GDM1 (cell line): ENCODE measurements at places on chromosomes 3 and 15.

DNA sequence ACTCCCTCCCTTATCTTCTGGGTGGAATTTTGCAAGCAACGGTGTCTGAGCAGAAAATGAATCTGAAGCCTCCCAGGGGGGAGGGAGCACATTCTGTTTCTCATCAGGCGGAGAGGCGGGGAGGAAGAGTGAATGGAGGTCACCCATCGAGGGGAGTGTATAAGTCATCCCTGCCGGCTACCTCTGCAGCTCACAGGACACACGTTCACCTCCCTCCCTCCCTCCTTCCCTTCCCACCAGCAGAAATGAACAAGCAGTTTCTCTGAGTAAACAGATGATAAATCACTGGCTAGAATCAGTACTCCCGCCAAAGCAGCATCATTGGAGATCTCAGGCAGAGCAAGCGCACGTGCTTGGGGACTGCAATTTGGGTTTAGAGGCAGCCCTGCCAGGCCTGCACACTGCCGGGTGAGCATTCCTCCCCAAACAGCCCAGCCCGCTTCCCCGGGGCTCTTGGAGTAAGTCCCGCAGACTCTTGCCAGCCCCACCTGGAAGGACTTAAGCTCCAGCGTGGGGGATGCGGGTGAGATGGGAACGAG, 38.3 kb downstream of the CPN2 start:
- peak; percentile 40 for DNase-seq

DNA sequence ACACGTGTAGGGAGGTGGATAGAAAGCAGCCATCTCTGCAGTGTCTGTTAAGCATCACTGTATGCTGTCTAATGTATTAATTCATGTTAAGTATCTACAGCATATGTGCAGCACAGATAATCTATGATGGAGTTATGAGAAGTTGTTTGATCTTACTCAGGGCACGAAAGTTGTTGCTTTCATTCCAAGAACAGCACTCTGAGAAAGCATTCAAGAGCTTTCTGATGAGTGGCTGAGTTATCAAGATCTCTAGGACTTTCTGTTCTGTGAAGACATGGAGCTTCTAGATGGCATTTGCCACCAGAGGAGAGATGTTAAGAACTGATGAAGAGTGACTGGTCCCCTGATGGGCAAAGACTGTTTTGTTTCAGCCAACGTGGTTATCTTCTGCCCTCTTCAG, 22.6 kb upstream of the TPRG1 start:
- DNase-seq: no peak

DNA sequence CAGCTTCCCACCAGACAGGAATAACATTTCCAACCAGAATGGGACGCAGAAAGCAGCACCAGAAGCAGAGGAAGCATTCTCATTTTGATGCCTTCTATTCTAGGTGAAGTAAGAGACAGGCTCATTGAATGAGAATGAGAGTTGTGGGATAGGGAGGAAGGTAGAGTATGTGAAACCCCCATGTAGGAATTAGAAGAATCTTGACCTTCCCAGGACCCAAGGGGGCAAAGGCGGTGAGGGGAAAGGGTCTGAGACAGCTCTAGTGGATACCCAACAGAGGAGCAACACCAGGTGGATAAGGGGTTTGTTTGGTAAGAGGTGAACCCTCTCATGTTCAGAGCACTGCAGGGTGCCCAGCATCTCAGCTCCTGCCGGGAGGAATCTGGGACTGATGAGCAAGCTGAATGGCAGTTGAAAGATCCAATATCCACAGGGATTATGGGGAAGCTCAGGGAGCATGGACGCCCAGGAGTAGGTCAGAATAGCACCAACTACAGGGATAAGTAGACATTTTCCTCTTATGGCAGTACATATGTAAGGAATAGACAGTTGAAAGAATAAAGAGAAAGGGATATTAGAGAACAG, 77.0 kb downstream of the PLCL2 start:
- DNase-seq: no peak

GRCh38 chr3:129006864-129007263, 5.8 kb downstream of the EFCC1 start:
- no peak for DNase-seq

DNA sequence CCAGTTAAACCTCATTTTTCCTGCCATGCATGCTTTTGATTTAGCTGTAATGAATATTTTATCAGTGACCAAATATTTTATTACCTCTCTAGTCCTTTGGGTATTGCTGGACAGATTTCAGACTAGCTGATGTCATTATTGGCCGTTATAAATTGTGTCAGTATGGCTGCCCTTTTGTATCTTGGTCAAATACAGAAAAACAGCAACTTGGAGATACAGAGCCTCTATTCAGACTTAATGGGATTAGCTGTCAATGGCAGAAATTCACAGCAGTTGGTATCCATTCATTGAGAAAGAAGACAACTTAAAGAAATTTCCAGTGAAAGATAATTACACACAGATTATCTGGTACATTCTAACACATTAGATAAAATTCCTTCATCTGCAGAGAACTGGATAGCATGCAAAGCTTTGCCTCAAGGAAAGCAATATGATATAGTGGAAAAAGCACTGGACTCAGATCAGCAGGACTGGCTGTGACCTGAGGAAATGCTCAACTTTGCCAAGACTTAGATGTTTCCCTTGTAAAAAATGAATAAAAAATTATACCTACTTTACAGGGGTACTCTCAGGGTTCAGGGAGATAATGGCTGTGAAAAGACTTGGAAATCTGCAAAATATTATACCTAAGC, 20.8 kb downstream of the COL6A6 start:
- no peak for DNase-seq

GRCh38 chr3:123540285-123540684, 44.6 kb downstream of the HACD2 start:
- no peak for DNase-seq

DNA sequence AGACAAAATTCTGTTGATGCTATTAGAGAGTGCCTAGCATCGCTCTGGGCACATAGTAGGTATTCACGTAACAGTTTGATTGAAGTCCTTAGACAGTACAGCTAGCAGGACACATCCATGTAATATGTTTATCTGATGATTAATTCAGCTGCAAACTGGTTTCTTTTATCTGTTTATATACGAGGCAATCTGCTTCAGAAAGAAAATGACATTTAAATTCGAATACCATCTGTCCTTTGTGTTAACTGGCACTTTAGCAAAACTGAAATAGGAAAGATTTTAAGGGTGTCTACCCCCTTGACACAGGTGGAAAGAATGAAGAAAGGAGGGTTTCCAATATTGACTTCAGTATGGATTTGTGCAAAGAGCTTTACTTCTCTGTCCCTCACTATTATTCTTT, 192.5 kb downstream of the MFSD1 start:
- no peak for DNase-seq

GRCh38 chr3:30666572-30667279, 60.3 kb downstream of the TGFBR2 start:
- no peak for DNase-seq

GRCh38 chr3:171189394-171190080, 163.0 kb upstream of the SLC2A2 start:
- DNase-seq: no peak

- no peak for DNase-seq
These were observed 12.5 kb downstream of the ARPP21 start for GRCh38 chr3:35651851-35652250.

- no peak for DNase-seq
These were observed 75.2 kb downstream of the CHSY1 start for GRCh38 chr15:101176625-101177024.

- no peak for DNase-seq
These were observed 1.1 kb upstream of the GK5 start for GRCh38 chr3:142226474-142226873.

GRCh38 chr15:95937128-95937528, 393.4 kb upstream of the NR2F2 start:
- no peak for DNase-seq

- DNase-seq: no peak
These were observed 3.2 kb upstream of the SCG3 start for GRCh38 chr15:51678096-51678495.

- no peak for DNase-seq
These were observed 60.6 kb downstream of the FGD5 start for GRCh38 chr3:14879211-14879874.

DNA sequence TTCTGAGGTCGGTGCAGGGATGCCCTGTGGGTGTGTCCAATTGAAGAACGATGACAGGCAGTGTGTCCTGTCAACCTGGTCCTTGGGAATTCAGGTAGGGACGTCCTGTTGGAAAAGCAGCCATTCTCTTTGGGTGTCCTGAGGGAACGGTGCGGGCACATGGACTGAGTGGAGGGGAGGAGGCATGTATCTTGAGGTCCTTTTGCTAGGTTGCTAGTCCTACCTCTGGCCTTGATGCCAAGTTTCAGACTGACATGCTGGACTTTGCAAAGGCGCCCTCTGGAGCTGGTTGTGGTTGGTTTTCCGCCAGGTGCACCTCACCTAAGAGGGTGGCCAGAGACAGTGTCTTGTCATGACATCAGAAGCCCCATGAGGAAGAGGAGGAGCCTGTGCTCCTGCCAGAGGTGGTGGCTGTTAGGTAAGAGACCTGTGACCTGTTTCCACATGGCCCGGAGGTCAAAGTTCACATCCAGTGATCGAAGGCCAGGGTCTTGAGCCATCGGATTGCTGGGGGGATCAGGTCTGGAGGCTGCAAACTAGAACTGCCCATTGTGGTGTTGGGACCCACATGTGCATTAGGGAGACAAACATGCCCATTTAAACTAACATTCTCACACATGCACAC, 106.3 kb downstream of the SNRPN start:
- DNase-seq: no peak

- no peak for DNase-seq
These were observed 665 bp downstream of the PIGB start for GRCh38 chr15:55319537-55320237.
